ENCODE measurements at places on chromosomes 6 and 20.

- DNase-seq, result peak; percentile 66
Observed at GRCh38 chr6:52375780-52376556, 14.0 kb downstream of the PAQR8 start.

GRCh38 chr20:42281801-42282200 lies 663.6 kb upstream of the CHD6 start:
- DNase-seq, result no peak

DNA sequence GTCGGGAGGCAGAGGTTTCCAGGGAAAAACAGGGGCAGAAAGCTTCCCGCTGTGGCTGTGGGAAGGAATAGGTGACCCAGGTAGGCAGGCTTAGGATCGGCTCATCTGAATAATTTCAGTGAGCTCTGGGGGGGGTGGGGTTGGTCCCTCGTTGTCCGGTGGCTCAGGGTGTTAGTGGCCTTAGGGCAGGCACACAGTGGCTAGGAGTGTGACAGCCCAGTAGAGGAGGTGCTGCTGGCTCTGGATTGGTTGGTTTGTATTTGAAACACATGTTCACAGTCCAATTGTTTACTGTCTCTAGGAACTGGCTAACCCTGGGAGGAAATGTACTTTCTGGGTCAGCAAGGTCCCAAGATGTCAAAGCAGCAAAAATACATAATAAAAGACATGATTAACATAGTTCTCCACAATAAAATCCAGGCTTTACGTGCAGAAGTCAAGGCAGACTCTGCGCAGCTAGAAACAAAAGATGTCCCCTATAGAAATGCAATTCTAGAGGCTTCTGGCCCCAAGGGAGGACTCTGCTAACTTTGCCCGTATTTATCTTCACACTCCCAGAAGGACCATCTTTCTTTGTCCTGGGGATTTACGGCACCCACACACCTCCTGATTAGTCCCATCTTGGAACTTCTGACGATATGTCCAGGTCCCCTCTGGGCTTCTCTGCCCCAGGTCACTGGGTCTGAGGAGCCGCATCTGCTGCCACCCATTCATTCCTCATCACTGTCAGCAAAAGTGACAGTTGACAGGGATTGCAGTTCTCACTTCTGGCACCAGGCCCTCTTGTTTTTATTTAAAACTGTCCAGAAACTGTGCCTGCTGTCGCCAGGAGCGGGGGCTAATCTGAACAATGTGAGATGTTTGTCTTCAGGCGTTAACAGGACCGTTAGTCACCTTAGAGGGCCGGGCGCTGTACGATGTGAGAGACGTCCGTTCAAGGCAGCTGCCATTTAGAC lies 18.7 kb downstream of the MOCS3 start:
- no peak for DNase-seq

- no peak for DNase-seq
Observed at GRCh38 chr6:147621961-147622360, 113.5 kb downstream of the SAMD5 start.

DNA sequence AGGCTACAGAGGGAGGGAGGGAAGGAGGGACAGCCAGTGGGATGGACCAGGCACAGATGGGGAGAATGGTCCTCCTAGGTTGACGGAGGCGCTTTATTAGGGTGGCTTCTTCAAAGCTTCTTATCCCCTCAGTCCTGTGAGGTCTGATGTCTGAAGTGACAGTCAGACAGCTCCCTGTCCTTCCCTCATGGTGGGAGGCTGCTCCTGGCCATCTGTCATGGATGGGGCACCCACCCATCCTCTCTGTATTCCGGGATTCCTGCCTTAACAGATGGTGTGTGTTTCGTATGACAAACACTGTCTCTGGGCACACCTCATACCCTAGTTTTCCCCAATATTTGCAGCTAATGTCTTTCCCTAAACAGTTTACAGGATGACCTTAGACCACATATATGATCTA lies 7.9 kb downstream of the RIN2 start:
- DNase-seq, result no peak

GRCh38 chr6:25295651-25296050 lies 16.5 kb downstream of the CARMIL1 start:
- no peak for DNase-seq

GRCh38 chr6:142897659-142898058 lies 47.3 kb downstream of the HIVEP2 start:
- no peak for DNase-seq

DNA sequence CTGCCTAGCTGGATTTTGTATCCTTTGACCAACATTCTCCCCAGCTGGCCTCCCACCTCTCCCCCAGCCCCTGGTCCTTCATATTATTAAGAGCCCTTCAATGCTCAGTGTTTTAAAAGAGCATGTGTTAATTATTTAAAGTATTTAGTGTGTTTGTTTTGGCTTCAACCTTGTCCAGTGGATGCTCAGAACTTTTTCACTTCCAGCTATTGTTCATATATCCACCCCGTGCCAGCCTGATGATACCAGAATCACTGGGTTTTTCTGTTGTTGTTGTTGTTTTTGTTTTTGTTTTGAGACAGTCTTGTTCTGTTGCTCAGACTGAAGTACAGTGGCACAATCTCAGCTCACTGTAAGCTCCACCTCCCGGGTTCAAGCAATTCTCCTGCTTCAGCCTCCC lies 30.4 kb upstream of the SNX9 start:
- DNase-seq, result no peak

DNA sequence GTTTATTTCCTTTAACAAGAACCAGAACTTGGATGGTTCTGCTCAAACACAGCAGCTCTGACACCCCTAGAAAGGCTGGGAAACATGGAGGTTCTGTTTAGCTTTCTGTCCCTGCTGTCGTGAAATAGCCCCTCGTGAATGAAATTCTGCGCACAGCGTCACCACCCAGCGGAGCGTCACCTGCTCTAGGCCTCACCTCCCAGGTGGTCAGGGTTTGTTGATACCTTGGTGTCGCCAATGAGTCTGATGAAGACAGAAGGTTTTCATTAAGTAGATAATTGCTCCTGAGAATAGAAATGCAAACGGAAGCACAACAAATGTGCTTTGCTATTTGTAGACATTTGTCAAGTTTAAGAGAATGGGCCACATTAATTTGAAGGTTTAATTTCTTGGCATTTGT lies 135.1 kb downstream of the EDN3 start:
- no peak for DNase-seq

GRCh38 chr6:163751032-163751525 lies 336.6 kb downstream of the QKI start:
- DNase-seq, result no peak

GRCh38 chr6:150245148-150245935 lies 102.5 kb downstream of the PPP1R14C start:
- DNase-seq, result no peak

DNA sequence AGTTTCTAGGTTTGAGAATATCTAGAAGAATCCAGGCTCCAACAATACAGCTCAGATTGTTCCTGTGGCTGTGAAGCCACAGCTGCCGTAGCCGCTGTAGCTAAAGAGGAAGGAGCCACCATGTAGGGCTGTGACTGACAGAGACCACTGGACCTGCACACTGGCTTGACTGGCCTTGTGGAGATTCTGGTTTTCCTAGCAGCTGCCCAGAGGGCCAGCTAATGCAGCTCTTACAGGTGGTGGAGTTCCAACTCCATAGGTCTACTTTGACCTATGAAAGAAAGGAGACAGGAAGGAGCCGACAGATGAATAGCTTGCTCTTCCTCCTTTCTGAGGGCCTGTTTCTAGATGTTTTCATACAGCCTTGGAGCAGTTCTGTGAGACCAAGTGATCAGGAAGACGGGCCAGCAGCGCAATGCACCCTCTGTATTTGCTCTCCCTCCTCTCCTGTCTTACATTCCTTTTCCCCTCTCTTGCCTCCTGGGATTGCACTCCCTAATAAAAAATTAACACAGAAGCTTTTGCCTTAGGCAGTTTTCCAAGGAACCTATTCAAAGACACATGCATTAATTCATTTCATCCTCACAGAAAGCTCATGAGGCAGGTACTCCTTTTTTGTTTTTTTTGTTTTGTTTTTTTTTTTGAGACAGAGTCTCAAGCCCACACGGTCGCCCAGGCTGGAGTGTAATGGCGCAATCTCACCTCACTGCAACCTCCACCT lies 51.8 kb upstream of the MYB start:
- no peak for DNase-seq

DNA sequence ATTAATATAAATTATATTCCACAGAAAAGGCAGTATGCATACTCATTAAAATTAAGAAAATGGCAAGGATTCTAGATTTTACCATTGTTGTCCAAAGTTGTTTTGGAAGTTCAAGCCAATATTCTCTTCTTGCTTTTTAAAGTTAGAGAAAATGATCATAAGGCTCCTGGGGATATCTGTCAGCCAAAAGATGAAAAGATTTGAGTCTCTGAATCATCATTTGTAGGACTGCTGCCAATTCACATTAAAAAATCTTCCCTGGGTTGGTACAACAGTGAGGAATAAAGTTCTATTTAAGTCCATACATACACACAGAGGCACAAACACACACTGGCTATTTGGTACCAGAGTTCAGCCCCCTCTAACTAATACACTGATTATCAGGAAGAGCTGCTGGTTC lies 620.1 kb downstream of the COL12A1 start:
- DNase-seq, result no peak

GRCh38 chr6:7126754-7127153 lies 19.0 kb downstream of the RREB1 start:
- no peak for DNase-seq

DNA sequence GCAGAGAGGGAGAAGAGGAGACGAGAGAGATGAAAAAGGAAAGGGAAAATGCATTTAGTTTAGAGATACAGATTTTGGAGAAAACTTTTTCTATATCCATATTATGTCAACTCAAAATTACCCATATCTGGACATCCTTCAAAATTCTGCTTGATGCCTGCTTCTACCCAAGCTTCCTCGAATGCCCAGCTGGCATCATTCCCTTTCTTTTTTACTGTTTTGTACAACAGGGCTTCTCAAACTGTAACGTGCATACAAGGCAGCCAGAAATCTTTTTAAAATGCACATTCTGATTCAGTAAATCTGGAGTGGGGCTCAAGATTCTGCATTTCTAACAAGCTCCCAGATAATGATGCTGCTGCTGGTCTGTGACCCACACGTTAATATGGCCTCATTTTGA lies 462.8 kb upstream of the CHD6 start:
- no peak for DNase-seq

Measured in thymus (tissue), 14 donors.